ENCODE measurements at places on chromosomes 3 and 15. TPM values are rescaled to one million over a fixed set of nuclear protein-coding genes. Genes with fewer than 3 reads are reported as not detected.

P2RY1 gene
- total RNA-seq, result not detected

ZNF80 gene
- not detected for total RNA-seq

HTR3E gene
- not detected for total RNA-seq

GNB5 gene
- 23.7 TPM for total RNA-seq

SYNPR gene
- total RNA-seq, result not detected

GRCh38 chr15:71342658-71343057 lies 227.4 kb downstream of the THSD4 start:
- no peak for DNase-seq

FBXW12 gene
- total RNA-seq, result not detected

ZIC1 gene
- total RNA-seq, result not detected

- no peak for DNase-seq
Measured at GRCh38 chr3:142269767-142270166, 44.4 kb upstream of the GK5 start.

GRCh38 chr15:73054417-73054953 lies 2.2 kb downstream of the NEO1 start:
- DNase-seq, result no peak

GRCh38 chr3:153061938-153062528 lies 100.0 kb upstream of the RAP2B start:
- no peak for DNase-seq

CNTN3 gene
- total RNA-seq, result not detected

DNA sequence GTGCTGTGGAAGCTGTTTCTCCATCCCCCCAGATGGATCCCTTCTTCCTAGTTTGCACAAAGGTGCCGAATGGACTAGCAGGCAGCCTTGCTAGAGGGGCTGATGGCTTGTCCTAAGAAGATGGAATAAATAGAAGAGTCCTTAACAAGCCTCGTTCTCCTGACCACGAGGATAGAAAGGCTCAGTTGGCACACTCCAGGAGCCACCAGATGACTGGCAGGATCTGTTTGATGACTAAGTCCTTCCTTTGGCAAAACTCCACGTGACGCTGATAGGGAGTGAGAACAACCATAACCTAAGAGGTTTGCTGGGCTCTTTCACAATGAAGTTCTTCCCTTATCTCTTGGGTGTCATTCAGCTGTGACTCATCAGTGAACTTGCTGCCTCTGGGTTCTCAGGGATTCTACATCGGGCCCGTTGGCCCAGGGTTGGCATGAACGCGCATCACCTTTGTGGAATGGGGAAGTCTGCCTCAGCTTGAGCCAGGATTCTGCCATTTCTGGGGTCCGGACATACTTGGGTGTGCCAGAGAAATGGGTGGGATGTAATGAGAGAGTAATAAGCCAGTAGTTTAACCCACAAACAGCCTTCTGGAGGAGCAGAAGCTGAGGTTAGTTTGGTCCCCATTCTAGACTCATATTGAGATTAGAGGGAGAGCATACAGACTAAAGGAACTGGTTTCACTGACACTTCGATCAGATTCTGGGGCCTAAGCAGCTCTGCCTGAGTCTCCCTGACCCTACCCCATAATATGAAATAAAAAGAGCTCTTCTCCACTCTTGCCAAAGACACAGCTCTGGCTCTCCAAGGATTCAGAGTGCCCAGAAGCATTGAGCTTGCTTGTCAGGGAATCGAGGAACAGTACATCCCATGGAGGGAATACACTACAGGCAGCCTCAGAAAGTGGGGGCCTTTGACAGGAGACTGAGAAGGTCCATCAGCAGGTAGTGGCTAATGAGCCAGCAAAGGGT lies 2.0 kb upstream of the MELTF start:
- DNase-seq, result no peak

- no peak for DNase-seq
Measured at GRCh38 chr15:99671926-99672635, 61.2 kb downstream of the LYSMD4 start.
